Activated T-cell treated with anti-CD3 and anti-CD28 coated beads, Interleukin-2, amount 50 U/mL, for 4 hours (primary cell): ENCODE measurements at places on chromosomes 5 and 9. TPM values are rescaled to one million over a fixed set of nuclear protein-coding genes. Genes with fewer than 3 reads are reported as not detected.

DNA sequence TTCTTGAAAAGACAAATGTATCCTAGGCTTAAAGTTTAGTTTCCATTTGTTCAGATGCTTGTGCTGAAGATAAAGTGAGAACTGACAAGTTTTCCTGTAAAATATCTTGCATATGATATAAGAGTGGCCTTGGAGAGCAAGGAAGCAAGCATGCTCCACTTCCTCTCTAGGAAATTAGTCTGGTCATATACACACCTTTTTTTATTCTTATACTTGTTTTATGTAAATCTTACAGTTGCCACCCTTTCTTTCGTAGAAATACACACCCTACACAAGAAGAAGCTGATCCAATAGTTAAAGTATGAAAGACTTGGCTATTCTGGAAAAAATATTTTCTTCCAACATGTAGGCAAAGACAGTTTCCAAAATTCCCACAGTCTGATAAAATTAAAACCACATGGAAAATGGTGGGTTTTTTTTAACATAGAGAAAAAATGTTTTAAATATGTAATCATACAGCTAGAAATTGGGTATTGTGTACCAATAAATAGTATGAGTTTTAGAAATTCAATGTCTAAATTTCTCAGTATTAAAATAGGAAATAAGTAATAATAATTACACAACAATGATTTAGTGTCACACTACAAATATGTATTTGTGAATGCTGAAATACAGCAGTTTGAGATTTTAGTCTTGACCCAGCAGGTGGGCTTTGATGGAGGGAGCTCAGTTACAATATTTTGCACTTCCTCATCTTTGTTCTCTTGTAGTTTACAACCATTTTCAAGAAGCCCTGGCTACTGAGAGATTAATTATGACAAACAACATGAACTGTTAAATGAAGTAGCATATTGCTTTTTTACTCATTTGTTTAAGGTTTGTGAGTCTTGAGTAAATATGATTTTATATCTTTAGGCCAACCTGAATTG, 185.7 kb upstream of the GNA14 start:
- DNase-seq, result no peak

DNA sequence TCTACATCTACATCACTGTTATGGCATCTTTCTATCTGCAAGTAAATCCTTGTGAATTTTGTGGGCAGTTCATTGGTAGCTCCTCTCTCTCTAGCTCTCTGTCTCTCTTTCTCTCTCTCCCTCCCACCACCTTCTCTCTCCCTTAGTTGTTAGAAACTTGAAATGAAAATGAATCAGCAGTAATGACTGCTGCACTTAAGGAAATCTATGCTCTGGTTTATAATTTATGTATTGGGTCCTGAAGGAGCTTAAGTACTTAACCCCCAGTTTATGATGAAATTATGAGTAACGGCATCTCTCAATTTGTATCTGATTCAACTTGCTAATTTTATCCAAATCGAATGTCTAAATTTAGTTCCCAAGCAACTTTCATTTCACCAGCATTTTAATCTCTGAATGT, 52.0 kb upstream of the PTGER4 start:
- no peak for DNase-seq

- no peak for DNase-seq
Measured at GRCh38 chr9:27387722-27388121, 90.8 kb upstream of the EQTN start.

DNA sequence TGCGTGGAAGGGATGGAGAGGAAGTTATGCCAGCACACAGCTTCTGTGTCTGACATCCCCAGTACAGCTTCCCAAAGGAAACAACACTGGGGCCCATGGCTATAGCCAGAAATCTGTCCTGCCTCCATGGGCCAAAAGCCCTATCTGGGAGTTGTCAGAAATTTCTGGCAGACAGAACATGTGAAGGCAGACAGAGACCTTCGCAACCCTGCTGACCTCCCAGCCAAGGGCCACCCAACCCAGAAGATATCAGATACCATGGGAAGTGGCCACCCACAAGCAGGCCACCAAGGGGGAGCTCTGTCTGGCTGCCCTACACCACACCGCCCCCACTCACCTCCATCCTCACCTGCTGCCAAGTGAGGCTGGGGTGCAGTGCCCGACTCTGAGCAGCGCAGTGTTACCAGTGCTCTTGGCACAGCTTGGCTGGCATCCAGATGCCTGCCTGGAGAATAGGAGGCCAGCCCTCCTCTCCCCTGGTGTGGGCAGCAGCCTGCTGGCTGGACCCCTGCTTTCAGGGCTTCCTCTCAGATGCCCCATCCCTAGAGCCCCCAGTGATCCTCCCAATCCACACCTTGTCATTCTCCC, 61.6 kb upstream of the NEURL1B start:
- no peak for DNase-seq

The PCDHGB7 gene
- total RNA-seq, result not detected

The OR1Q1 gene
- total RNA-seq, result not detected

The PCDHA9 gene
- not detected for total RNA-seq

The PRELID2 gene
- 1.0 TPM for total RNA-seq

The SLC1A3 gene
- 1.4 TPM for total RNA-seq
